ENCODE measurements at places on chromosomes 12 and 14.

- DNase-seq: no peak
Observed at GRCh38 chr12:98256830-98257229, 258.6 kb upstream of the TMPO start.

- DNase-seq: no peak
Observed at GRCh38 chr12:132827763-132828703, 636 bp downstream of the GOLGA3 start.

GRCh38 chr14:23613242-23614070 is 22.7 kb upstream of the DHRS2 start:
- DNase-seq: no peak

DNA sequence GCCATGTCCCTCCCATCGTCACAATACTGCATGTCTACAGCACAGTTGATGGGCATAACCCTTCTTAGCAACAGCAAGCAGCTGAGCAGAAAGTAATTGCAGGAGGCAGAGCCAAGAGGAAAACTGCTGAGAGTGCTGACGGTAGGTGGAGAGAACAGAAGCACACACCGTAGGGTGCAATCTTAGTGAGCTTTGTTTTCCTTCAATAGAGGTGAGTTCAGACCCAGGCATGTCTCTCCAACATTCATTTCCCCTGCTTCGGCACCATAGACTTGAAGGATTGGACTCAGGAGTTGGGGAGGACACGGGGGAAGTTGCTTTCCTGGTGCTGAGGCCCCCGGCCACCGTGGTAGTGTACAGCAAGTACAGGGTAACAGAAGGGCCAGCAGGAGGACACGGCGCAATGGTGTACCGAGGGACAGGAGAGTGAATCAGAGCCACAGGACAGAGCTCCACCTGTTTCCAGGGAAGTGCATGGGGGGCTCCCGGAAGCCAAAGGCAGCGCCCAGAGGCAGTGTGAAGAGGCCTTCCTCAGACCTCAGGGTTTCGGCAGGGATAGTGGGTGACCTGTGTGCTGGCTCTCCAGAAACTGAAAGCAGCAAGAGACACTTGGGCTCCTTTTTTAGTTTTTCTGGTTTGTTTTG is 36.3 kb upstream of the SINHCAF start:
- peak; percentile 47 for DNase-seq

- DNase-seq: no peak
Observed at GRCh38 chr12:27506645-27507189, 17.3 kb upstream of the PPFIBP1 start.

GRCh38 chr14:106586098-106586704 is 1059.8 kb downstream of the TMEM121 start:
- no peak for DNase-seq

- DNase-seq: no peak
Observed at GRCh38 chr14:90976101-90976500, 84.3 kb downstream of the RPS6KA5 start.

DNA sequence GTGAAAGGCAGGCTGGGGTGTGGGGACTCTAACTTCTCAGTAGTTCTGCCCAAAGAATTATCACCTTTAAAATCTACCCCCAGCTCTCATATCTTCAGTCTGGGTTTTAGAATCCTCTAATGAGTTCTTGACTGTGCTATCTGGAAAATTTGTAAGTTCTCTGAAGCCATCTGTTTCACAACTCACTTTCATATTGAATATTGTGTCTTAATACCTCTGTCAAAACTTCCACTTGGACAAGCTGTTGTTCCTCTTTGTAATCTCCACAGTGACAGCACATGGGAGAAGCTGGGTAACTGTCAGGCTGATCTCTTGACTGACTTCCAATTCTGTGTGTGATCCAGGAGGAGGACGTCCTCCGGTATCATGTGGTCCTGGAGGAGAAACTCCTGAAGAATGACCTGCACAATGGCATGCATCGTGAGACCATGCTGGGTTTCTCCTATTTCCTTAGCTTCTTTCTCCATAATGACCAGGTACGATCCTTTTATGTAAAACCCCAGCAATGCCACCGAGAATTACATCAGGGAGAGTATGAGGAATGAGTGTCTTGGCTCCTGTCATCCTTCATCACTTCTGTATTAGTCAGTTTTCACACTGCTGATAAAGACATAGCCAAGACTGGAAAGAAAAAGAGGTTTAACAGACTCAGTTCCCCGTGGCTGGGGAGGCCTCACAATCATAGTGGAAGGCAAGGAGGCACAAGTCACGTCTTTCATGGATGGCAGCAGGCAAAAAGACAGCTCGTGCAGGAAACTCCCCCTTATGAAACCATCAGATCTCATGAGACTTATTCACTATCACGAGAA is 111.9 kb downstream of the STAB2 start:
- DNase-seq: no peak

DNA sequence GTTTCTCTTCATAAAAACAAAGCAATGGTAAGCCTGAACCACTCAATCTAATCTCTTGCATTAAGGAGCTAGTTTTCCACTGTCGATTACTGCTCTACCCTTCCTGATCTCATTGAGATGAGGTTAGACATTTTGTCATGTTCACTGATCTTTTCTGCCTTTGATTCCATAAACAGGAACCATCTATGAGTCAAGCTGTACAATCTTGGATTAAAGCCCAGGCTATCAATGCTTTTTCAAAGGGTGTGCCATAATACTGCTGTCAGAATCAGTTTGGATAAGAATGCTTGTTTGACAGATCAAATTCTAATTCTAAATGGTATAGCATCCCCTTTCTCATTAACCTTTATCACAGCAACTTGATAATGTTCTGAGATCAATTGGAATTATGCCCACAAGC is 16.1 kb downstream of the GRIP1 start:
- no peak for DNase-seq

DNA sequence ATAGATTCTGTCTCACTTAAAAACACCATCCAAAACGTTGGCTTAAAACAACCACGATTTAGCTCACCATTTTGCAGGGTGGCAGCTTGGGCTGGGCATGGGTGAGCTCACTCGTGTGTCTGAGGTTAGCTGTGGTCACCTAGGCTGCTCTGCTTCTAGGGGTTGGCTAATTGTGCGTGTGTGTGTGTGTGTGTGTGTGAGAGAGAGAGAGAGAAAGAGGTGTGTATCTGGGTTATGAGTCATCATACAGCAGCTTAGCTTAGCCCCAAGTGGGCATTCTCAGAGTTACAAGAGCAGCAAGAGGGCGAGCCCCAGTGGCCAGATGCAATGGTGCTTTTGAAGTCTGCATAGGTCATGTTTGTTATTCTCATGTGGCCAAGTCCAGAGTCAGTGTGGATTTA is 6.0 kb downstream of the FBXW8 start:
- DNase-seq: no peak

DNA sequence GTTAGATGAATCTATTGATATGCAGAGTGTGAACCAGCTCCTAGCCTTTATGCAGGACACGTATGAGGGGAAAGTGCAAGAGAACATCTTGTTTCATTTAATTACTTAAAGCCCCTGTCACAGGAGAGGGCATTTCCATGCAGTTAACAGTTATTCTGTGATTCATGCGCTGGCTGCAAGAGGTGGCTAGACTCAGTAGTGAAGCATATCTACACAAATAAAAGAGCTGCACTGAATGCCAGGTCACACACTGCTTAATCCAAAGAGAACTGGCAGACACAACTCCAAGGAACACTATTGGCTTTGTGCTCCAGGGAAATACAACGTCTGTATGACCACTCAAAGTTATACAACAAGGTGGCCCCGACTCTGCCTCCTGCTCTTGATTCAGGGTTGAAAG is 394.1 kb downstream of the C12orf75 start:
- DNase-seq: no peak

- no peak for DNase-seq
Observed at GRCh38 chr14:64844272-64844671, 35.4 kb downstream of the SPTB start.

DNA sequence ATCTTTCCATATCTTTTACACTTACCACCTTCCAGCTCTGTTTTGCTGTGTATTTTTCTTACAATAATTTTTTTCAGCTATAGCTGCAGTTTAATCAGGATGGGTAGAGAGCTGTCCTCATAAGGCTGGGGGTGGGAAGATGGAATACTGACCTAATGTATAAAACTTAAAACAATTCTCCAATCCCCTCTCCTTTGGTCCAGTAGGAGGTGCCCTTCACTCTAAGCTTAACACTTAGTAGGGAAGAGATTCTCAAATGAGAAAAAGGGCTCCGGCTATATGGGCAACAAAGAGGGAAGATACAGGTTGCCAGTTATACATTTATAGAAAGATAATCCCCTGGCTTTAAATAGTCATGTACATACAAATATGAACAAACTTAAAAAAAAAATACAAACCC is 2.8 kb downstream of the ORMDL2 start:
- no peak for DNase-seq

DNA sequence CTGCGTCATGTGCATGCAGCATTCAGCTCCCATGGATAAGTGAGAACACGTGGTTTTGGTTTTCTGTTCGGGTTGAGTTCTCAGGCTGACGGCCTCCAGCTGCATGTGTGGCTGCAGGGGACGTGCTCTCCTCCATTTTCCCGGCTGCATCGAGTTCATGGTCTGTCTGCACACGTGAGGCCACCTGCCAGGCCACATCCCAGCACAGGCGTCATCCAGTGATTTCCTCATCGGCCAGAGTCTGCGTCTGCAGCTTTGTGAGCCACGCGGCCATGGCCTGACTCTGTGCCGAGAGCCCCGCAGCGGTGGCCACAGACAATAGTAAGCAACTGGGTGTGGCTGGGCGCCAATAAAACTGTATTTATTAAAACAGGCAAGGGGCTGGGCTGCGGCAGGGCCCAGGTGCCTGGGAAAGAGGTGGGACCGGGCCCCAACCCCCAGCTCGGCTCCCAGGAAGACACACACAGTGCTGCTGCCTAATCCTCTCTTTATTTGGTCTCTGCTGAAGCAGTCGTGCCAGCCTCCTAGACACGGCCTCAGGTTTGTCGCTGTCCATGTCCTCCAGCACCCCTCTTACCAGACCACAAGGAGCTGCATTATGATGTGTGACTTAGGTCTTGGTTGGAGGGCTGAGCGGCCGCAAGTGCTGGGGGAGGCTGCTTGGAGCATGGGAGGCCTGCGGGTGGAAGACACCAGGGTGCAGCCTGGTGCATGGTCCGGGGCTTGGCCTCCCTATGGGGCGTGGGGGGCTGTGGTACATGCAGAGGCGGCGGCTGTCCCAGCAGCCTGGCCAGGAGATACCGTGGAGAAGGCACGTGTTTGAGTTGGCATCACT is 52.0 kb downstream of the NOC4L start:
- DNase-seq: no peak

- DNase-seq: no peak
Observed at GRCh38 chr12:46362895-46363581, 9.5 kb downstream of the SLC38A2 start.

DNA sequence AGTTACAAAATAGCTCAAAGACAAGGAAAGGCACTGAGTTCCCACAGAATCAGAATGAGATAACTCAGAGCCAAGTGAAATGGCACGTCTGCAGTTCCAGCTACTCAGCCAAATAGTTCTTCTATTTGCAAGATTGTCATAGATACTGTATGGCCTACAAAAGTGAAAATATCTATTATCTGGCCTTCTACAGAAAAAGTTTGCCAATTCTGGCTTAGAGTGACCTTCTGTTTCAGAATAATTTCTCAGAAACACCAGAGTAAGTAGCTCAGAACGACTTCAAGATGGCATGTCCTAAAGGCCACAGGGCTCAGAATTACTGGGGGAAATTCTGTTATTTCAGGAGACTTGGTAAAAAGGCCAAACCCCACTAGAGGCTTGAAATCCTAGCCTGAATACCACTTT is 10.7 kb upstream of the RTRAF start:
- DNase-seq: no peak

GRCh38 chr14:66403183-66403582 is 83.0 kb upstream of the CCDC196 start:
- no peak for DNase-seq

GRCh38 chr12:44286336-44286735 is 450.5 kb downstream of the TMEM117 start:
- no peak for DNase-seq

DNA sequence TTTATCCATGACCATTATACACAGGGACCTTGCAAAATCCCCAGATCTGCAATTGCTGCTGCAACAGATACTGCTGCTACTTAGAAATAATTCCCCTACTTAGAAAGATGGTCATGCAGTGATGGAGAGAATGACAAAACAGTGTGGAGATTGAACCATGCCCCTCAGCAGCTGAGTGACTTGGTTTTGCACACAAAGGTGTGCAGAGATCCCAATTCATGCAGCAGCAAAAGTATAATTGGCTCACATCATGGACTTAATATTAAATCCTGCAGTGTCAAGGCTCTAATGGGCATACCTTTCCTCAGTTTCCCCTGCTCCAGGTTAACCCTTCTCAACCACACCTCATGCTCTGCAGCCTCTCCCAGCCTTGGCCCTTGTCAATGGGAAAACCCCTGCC is 3.0 kb upstream of the KRT78 start:
- DNase-seq: no peak

GRCh38 chr14:75301666-75302325 is 23.2 kb downstream of the FOS start:
- DNase-seq: no peak

DNA sequence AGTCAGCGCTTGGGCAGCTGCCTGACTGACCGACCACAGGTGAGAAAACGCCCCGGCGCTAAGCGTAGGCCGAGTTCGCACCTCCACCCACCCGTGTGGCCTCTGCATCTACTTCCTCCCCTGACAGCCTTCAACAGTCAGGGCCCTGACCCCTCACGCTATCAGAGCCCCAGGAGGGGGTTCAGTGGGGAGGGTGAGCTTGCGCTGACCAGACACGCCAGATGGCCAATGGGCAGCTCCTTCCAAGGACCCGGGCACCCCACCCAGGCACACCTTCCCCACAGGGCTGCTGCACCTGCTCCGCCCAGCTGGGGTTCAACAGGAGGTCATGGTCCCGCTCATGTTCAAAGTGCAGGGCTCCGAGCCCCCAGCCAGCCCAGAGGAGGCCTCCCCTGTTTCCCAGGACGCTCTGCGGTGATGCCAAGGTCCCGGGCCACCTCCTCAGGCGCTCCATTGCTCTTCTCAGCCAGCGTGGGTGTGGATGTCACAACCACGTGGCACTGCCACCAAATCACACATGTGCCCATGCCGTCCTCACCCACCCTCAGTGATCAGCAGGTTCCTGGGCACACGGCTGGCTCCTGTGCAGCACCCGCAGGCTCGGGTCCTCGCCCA is 48.7 kb upstream of the BCL11B start:
- DNase-seq: no peak

DNA sequence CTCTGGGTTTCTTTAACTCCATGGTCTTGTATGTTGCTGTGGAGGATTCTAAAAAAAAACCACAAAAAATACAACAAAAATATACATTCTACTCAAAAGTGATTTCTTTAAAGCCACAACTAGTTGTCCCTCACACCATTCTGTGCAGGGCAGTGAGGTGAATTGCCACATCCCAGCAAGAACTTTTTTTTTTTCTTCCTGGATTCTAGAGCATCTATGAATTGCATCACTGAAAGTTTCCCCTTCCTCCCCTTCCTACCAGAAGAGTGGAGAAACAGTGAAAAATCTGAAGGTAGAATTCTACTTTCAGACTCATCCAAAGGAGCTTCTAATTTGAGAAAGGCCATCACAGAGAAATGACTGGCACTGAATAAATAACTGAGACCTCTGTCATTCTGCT is 395.3 kb downstream of the AEBP2 start:
- no peak for DNase-seq

DNA sequence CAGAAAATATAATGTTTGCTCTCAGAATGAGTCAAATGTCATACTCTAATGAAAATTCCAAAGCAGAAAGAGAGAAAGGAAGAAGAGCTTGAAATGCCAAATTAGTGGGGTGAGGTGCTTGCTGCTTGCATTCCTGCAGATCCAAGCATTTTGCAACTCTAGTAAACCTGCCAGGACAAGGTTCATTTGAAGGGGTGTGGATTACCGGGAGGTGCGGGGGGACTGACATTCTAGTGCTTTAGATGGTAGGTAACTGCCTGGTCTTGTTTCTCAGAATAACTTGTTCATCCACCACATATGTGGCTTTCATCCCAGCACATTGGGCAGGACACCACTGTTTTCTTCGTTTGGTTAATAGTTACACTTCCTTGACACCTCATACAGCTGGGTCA is 144.4 kb downstream of the AKAP6 start:
- no peak for DNase-seq
